ENCODE measurements at places on chromosomes 13 and 19.

DNA sequence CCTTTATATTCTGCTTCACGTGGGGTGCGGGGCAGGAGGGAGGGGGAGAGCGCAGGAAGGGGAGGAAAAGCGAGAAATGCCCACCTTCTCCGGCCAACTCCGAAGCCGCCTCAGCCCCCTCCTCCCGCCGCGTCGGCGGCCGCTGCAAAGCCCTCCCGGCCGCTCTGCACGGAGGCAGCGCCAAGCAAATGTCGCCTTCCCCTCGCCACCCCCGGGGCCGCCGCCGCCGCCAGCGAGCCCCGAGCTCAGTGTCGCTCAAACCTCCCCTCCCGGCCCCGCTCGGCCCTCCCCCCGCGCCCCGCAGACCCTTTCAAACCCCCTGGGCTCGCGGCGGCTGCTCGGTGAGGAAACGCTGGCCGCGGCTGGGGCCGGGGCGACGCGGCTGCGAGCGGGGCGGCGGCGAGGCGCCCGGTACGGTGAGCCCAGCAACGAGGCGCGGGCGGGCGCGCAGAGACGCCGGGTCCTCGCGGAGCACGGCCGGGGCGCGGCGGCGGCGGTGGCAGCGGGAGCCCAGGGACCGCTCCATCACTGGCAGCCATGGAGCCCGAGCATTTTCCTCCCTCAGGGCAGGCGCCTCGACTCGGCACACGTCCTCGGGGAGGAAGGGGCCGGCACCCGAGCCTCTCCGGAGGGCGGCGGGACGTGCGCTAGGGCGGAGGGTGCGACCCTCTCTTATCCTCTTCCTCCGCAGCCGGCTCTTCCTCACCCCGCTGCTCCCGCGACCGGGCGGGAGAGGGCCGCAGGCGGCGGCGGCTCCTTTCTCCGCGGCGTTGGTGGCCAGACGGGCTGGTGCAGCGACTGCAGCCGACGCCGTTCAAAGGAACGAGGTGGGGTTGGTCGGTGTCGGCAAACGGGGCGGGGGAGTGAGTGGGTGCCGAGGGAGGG lies 463 bp upstream of the TSC22D1 start:
- no peak for DNase-seq

GRCh38 chr19:52778811-52779210 lies 7.8 kb downstream of the ZNF600 start:
- no peak for DNase-seq

DNA sequence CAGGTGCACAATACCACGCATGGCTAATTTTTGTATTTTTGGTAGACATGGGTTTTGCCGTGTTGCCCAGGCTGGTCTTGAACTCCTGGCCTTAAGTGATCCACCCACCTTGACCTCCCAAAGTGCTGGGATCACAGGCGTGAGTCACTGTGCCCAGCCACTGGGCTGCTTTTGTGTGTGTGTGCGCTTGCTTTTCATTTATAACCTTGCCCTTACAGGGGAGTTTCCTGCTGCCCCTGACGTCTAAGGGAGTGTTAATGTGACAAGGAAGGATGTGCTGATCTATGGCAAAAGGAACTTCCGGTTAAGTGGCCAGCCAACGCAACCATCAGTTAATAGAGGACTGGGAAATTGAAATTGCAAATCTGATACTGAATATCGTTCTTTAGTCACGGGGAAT lies 57.7 kb downstream of the ING1 start:
- no peak for DNase-seq

DNA sequence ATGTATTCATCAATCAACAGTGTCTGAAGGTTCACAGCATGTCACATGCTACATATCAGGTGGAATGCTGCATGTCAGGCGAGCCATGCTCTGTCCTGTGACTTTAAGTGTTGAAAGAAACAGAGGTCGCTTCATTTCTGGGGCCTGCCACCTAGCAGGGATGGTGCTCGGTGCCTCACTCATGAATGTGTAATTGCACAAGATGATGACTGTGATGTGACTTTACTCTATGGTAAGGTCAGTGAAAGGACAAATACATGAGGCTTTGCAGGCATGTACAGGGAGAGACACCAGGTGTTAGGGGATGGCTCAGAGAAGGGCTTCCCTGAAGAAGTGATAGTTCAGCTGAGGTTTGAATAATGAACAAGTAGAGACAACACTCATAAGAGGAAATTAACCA lies 66.7 kb downstream of the FRY start:
- peak; percentile 19 for DNase-seq

DNA sequence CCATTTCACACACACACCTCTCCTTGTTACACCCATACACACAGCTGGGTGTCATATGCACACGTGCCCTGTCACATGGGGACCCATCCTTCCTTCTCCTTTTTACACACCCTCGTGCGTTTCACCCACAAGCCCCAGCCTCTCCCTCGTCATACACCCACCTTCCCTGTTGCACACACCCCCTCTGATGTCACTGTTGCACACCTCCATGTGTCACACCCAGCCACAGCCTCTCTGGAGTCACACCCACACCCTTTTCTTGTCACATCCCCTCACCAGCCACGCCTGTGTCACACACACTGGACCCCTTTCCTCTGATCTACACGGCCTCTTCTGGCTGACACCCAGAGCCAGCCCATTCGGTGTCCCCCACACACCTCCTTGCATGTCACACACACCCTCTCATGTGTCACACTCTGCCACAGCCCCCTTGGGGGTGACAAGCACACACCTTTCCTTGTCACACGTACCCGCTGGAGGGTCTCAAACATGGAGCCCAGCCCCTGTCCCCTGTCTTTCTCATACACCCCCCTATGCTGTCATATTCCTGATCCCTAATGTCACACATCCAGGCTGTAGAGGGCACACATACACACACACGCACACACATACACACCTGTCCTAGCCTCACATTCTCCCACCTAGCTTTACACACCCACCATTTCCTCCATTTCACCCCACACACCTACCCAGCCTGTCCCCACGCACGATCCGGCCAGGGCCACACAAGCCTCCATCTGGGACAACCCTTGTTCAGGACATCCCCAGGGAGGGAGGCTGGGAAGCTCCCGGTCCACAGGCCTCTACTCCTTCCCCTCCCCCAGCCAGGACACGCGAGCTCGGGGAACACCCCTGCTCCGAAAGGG lies 1.4 kb downstream of the NOVA2 start:
- peak; percentile 11 for DNase-seq

- DNase-seq: no peak
Observed at GRCh38 chr13:100365680-100366079, 222.9 kb downstream of the GGACT start.

DNA sequence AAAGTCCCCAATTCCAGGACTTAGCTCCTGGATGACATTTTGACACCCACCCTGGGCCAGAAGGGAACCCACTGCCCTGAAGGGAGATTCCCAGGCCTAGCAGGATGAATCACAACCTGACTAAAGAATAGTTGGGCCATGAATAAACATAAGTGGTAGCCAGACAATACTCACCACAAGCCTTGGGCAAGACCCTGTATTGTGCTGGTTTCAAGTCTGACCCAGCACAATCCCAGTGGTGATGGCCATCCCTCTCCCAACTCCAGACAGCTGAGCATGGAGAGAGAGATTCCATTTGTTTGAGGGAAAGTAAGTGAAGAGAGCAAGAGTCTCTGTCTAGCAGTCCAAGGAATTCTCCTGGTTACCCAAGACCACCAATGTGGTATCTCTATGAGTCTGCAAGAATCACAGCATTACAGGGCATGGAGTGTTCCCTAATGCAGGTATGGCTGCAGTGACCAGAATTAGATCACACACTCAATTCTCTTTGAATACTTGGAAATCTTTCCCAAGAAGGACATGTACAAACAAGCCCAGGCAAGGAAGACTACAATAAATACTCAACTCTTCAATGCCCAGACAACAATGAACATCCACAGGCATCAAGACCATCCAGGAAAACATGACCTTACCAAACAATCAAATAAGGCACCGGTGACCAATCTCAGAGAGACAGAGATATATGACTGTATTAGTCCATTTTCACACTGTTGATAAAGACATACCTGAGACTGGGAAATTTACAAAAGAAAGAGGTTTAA lies 158.0 kb downstream of the VWA8 start:
- DNase-seq: no peak

- DNase-seq: no peak
Observed at GRCh38 chr13:112756967-112757758, 67.3 kb downstream of the ATP11A start.

DNA sequence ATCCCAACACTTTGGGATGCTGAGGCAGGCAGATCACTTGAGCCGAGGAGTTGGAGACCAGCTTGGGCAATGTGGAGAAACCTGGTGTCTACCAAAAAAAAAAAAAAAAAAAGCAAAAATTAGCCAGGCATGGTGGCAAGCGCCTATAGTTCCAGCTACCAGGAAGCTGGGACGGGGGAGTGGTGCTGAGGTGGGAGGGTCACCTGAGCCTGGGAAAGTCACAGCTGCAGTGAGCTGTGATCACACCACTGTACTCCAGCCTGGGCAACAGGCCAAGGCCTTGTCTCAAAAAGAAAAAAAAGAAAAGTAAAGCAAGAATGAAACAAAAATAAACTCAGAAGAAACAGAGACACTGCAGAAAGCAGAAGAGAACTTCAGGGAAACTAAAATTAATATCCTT lies 31.6 kb downstream of the MTRF1 start:
- DNase-seq: no peak

DNA sequence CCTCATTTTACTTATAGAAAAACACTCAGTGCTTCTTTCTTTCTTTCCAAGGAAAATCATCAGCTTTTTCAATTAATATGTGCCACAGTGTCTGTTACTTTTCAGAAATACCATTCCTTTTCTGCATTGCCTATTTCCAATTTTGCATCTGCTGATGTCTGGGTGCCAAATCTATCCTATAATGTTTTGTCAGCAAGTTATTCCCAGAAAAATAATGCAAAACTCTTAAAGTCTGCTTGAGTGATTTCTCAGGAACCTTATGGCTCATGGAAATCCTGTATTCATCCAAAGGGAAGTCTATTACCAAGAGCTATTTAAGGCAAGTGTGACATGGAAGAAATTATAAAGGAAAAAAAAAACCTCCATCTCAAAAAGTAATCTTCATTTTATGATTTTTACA lies 224.4 kb downstream of the FGF14 start:
- DNase-seq: no peak

- DNase-seq: no peak
Observed at GRCh38 chr13:37716420-37717195, 118.0 kb upstream of the POSTN start.
